A673 (cell line): ENCODE measurements at places on chromosomes 3 and 15.

- no peak for DNase-seq
Observed at GRCh38 chr15:35145336-35145735, 60.2 kb upstream of the NANOGP8 start.

DNA sequence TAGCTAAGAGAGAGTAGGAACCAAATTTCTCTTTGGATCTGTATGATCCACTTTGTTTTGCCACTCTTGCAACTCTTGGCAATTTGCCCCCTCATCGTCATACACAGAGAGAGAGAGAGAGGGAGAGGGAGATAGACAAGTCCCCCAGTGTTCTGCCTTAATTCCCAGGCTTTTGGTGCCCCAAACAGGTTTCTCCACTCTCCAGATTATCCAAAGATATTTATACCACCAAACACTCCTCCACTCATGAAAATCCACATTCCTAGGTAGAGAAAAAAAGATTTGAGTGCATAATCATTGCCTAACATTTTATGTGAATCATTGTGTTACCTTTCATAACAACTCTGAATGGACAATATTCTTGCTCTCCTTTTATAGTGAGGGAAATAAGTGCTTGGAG is 15.3 kb downstream of the ACP3 start:
- no peak for DNase-seq

- no peak for DNase-seq
Observed at GRCh38 chr15:83327041-83327440, 42.6 kb upstream of the BNC1 start.

DNA sequence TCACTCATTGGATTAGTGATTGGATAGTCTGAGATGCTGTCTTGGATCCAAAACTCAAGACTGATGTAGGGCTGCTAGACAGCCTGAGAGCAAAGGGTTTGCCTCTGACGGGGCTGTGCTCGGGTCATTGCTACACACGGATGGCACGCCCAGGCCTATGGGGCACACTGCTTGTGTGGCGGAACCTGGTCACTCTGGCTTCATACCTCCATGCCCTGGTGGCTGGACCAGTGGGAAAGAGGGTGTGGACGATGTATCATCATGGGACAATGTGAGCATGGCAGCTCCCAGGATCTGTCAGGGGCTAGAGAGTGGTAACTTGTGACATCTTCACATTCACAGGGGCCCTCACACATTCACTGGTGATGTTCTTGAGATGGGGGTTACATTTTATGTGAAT is 18.1 kb upstream of the CCDC174 start:
- no peak for DNase-seq

DNA sequence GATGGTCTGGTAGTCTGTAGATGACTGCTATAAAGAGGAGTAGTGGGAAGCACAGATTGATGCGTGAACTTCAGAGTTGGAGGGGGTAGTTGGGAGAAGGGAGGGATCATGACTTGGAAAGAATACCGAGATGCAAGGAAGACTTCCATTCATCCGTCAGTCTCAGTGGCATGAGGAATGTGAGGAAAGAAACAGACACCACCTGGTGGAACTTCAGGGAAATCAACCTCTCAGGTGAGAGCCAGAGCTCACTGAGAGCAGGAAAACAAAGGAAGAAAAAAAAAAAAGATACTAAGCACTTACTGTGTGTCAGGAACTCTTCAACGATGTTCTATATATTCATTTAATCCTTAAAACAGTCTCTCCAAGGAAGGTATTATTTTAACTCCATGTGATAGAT is 172.4 kb downstream of the OXSM start:
- DNase-seq = no peak

- DNase-seq = no peak
Observed at GRCh38 chr15:62616746-62617145, 425.8 kb upstream of the TPM1 start.
